CD14-positive monocyte (primary cell): ENCODE measurements at places on chromosomes 7 and 10. TPM values are rescaled to one million over a fixed set of nuclear protein-coding genes. Genes with fewer than 3 reads are reported as not detected.

The HOXA4 gene
- polyA plus RNA-seq = 0.20 and 0.48 TPM in 2 replicates

The AMZ1 gene
- polyA plus RNA-seq = 0.14 TPM

The HSPB1 gene
- 8.3 TPM for polyA plus RNA-seq

The TMEM196 gene
- polyA plus RNA-seq = not detected in 2 replicates

The SPDYE9 gene
- not detected for polyA plus RNA-seq

The SLC29A3 gene
- polyA plus RNA-seq = 9.7 and 10.7 TPM in 2 replicates

The OR13A1 gene
- 0.14 TPM for polyA plus RNA-seq

- DNase-seq = no peak
These were observed 67.2 kb upstream of the ZPBP start for GRCh38 chr7:50160206-50160605.

The IFIT3 gene
- 26.4 TPM for polyA plus RNA-seq

GRCh38 chr7:73705551-73705920 lies 13.9 kb downstream of the STX1A start:
- DNase-seq = no peak

DNA sequence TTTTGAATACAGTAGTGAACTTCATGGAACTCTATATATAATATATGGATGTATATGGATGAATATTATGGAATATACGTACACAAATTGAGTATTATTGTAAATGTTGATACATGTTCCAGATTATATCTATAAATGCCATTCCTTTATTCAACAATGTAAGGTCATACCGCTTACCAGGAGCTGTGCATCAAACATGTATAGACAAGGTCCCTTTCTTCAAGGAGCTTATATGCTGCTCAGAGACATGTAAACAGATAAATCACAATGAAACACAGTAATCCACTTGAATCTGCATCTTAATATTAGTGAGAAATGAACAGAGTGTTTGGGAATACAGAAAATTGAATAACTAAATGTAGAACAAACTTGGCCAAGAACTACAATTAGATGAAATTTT lies 898 bp upstream of the SEM1 start:
- DNase-seq = no peak

The CLEC2L gene
- not detected for polyA plus RNA-seq

GRCh38 chr7:87510411-87510875 lies 35.0 kb upstream of the ABCB4 start:
- no peak for DNase-seq

- no peak for DNase-seq
These were observed 113.4 kb upstream of the NPSR1 start for GRCh38 chr7:34544621-34545020.

- no peak for DNase-seq
These were observed 251.9 kb downstream of the REEP3 start for GRCh38 chr10:63773106-63773505.

DNA sequence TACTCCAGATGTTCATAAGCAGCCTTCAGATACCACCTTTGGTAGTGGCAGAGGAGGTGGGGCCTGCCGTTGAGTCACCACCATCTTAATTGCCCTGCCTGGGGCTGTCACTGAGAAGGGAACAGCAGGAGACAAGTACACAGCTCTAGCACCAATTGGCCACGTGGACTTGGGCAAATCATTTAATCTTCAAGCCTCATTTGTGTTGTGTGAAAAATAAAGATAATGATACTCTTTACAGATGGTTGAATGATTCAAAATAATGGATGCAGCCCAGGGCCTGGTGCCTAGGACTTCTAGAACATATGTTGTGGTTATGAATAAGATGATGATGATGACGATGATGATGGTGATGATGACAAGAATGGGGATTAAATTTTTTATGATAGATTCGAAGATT lies 111.9 kb upstream of the ADAM12 start:
- no peak for DNase-seq

GRCh38 chr10:26717476-26717875 lies 20.0 kb downstream of the PDSS1 start:
- no peak for DNase-seq

The CHN2 gene
- polyA plus RNA-seq = 41.6 and 66.5 TPM in 2 replicates

The AOC1 gene
- 0.16 and 0.34 TPM in 2 replicates for polyA plus RNA-seq

DNA sequence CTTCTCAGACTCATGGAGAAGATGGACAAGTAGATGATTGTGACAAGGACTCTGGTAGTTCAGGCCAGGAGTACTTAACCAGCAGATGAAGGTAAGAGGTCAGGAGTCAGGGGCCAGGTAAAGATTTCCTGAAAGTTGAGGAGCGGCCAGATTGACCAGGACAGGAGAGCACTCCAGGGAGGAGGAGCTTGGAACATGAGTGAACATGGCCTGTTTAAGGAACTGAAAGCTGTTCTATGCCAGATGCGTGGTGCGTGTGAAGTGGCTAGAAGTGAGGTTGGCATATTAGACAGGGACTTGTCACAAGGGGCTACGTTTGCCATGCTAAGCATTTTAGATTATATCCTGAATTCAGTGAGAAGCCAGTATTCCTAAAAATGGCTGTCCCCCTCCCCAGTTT lies 157.2 kb downstream of the WNT2 start:
- no peak for DNase-seq

GRCh38 chr7:148191391-148192065 lies 399.0 kb upstream of the C7orf33 start:
- DNase-seq = no peak

The COBL gene
- polyA plus RNA-seq = not detected in 2 replicates

- no peak for DNase-seq
These were observed 456.1 kb upstream of the FOXK1 start for GRCh38 chr7:4225881-4226523.

The CALCR gene
- polyA plus RNA-seq = not detected

The MYO3A gene
- polyA plus RNA-seq = not detected in 2 replicates

The OPALIN gene
- polyA plus RNA-seq = not detected

GRCh38 chr10:60375293-60376004 lies 14.2 kb downstream of the ANK3 start:
- no peak for DNase-seq

GRCh38 chr10:62666275-62666674 lies 138.2 kb upstream of the ADO start:
- peak; percentile 76 for DNase-seq

The VPS37D gene
- not detected for polyA plus RNA-seq

The NET1 gene
- 1.4 TPM for polyA plus RNA-seq

DNA sequence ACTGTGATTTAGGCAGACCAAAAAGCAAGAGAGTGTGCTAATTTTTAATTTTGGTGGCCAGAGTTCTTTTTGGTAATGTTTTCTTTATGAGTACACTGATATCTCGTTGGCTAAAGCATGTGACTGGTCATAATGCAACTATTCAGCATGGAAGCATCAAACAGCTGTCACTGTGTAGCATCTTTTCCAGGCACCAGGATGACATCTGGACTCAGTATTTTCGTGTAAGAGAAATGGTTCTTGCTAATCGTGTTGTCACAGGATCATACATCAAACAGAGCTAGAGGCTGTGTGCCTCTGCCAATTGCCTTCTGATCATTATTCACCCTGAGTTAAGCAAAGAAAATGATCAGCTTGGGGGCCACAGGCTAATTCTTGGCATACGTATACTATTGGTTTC lies 118.9 kb downstream of the SND1 start:
- DNase-seq = no peak

DNA sequence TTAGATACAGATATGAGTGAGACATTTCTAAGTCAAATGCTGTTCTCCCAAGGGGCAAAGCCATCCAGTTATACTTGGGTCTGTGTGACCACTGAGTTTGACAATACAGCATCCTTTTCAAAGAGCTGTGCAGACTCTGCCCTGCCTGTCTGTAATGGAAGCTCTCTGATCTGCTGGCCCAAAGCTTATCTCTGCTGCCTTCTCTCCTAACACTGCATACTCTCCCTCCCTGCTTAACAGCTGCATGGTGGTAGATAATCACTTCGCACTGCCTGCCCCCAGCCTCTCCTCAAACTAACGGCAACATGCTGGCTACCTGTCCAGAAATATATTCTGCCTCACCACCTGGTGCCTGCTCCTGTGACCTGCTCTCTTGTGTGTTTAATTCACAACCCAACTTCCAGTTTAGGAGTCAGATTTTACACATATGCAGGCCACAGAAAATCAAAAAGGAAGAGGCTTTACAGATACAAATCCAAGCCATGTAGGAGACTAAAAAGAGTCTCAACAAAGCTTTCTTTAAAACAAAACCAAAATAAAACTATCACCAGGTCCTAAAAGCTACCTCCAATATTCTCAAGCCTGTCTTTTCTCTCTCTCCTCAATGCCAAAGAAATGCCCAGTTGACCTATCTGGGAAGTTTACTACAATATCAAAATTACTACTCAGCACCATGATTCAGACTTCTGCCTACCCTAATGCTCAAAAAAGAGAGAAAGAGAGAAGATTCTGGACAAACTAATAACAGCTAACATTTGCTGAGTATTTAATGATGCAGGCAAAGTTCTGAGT lies 145.6 kb downstream of the RELN start:
- DNase-seq = no peak

DNA sequence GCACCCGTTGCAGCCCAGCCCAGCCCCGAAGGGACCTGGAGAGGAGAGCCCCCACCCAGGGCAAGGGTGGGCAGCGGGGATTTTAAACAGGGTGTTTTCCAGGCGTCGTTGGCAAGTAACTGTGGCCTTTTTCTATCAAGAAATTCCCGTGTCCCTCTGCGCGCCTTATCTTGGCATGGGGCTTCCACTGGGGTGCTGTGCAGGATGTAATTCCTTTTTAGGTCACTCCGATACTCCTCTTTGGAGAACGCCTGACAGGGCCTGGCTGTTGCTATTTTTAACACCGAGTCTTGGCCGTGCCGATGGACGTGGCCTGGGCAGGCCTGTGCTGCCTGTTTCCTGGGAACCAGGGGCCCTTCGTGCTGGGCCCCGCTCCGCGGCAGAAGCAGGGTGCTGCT lies 93.8 kb downstream of the INPP5A start:
- no peak for DNase-seq

The ATXN7L1 gene
- 4.5 TPM for polyA plus RNA-seq

GRCh38 chr10:45454262-45454661 lies 80.2 kb downstream of the ALOX5 start:
- DNase-seq = no peak

DNA sequence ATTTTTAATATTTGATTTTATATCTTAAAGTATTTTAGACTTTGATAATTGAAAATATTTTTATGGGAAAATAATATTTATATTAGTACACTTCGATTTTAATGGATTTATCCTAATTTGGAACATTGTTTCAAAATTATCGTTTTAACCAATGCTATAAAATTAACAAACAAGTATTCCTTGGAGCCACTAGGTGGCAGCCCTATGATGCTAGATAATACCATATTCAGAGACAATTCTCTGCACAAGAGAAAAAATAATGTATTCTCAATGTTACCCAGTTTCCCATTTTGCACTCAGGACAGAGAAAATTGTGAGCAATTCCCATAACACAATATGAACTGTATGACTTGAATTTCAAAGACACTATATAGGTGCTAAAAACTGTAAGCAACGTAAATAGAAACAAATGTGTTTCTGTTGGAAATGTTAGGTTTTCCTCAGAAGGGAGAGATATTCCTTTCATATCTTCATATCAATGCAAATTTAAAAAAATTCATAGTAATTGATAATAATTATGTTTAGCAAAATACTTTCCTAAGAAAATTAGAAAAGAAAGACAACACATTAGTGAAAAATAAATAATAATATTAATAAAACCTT lies 237.8 kb downstream of the SEMA3E start:
- no peak for DNase-seq

The ADGRA1 gene
- polyA plus RNA-seq = not detected

GRCh38 chr10:79056361-79056735 lies 12.4 kb upstream of the ZMIZ1 start:
- no peak for DNase-seq

DNA sequence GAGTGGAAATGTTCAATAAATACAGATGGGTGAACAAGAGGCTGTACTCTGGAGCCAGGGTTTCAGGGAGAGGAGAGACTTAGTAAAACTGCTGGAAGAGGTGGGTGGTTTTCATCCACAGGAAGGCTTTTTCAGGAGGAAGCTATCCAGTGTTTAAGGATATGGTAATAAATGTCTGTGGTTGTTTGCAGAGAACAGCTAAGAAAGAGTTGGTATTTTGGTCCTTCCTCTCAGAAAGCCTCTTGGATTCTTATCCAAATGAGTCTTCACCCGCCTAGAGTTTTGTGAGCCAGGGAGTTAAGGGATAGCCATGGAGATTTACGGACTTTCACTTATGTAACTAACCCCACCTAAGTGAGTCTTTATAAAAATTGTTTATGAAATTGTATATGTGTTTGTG lies 95.7 kb downstream of the GNAI1 start:
- DNase-seq = no peak

DNA sequence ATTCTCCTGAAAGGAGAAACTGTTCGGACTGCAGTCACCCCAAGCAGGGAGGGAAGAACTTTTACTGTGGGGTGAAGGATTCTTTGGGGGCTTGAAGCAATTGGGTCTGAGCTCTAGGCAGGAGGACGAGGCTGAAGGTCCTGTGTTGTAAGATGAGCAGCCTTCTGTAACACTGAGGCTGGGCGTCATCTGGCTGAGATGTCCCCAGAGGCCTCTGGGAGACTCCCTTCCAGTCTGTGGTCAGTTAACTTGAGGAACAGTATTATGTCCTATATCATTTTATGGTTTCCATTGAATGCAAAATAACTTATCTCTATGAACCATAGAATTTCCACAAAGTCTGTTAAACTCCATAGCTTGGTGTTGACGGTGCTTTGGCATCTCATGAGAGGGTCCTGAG lies 26.3 kb downstream of the FIGNL1 start:
- DNase-seq = no peak

- no peak for DNase-seq
These were observed 37.0 kb downstream of the FAM20C start for GRCh38 chr7:229184-229964.

- DNase-seq = peak; percentile 24
These were observed 932 bp downstream of the ESYT2 start for GRCh38 chr7:158828133-158829020.

DNA sequence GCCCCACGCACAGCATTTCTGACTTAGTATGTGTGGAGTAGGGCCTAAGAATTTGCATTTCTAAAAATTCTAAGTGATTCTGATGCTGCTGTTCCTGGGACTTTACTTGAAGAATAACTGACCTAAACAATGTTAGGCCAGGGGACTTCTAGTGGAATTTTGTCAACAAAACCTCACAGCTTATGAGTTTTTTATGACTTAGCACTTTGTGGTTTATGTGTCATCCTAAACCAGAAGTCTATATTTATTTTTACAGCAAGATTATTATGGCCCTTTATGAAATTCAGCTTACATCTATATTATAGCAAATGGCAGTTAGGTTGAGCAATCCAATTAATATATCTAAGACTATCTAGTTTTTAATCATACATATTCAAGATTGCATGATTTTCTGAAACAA lies 24.6 kb upstream of the BET1 start:
- no peak for DNase-seq

GRCh38 chr10:70656489-70656888 lies 15.8 kb upstream of the ADAMTS14 start:
- DNase-seq = no peak
